Progenitor cell of endocrine pancreas (in vitro differentiated cells): ENCODE measurements at places on chromosomes 1 and 21. TPM values are rescaled to one million over a fixed set of nuclear protein-coding genes. Genes with fewer than 3 reads are reported as not detected.

DNA sequence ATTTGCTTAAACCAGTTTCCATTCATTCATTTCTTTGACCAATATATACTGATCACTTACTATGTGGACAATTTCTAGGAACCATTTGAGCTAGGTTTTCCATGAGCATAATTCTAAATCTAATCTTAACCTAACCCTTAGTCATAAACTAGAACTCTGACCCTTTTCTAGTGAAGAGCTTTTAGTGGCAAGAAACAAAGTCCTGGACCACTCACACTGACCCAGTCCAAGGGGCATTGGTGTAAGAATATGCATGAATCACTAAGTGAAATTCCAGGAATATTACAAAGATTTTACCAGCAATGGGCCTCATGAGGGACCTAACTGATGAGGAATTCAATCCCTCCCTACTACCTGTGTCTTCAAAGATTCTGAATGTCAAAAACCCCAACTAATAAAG, 40.6 kb upstream of the SLC2A1 start:
- no peak for DNase-seq

DNA sequence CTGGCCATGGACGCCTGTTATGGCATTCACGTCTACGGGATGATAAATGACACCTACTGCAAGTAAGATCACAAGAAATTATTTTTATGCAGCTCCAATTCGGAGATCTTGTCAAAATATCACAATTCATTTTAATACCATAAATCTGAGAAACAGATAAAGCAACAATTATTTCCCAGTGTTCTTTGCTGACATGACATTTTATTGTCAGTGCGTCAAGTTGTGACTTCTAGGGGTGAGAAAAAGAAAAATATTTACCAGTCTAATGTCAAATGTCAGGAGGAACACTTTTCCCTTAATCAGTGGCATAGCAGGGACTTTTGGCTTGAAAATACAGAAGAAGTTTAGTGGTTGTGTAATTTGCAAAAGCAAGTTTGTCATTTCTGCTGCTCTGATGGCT, 239.8 kb upstream of the ST6GALNAC5 start:
- no peak for DNase-seq

DNA sequence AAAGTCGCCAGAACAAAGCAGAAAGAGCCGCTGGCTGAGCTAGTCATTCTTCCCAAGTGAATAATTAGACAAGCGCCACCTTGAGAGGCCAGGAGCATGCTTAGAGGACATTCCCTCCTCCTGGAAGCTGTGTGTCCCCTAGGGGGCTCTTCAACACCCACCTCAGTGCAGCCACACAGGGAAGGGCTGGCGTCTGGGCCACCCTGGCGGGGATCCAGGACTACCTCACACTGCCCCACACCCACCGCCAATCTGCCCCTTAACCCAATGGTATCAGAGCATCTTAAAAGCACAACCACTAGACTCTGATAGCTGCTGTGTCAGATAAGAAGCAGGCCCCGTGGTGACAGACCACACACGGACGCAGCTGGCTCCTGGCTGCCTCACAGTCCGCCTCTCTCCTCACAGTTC, 24.9 kb downstream of the SETD4 start:
- DNase-seq: no peak

GRCh38 chr1:183840140-183840539, 35.2 kb downstream of the RGL1 start:
- no peak for DNase-seq

DNA sequence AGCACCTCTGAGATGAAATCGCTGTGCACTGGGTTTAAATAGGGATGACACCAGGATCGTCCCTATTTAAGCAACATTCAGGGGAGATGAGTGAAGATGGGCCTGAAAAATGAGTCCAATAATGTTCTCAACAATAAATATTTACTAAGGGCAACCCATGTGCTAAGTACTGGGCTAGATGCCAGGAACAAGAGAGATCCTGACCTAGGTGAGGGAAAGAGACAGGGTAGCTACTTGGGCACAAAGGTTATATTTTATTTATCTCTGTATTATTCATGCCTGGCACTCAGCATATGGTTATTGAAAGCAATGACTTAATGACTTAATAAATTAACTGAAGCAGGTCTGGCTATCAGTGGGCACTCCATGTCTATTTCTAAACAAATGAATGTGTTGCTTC, 27.4 kb upstream of the AVPR1B start:
- no peak for DNase-seq

DNA sequence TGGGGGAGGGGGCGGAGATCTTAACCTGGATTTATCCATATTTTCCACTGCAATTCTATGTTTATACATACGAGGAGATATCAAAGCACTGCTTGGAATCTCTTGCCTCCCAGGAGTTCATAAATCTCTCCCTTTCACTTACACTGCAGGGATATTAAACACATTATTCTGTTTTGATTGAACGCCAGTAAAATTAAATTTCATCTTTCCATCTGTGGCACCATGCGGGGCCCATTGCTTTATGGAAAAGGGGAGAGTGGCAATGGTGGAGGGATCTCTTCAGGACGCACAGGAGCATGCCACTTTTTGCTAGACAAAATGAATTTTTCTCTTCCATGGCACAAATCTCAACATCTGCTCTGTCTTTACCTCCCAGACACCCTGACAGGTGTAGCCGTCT, 648.0 kb upstream of the PLXNA2 start:
- DNase-seq: no peak

- DNase-seq: no peak
Observed at GRCh38 chr1:7960165-7960564, 1.3 kb upstream of the PARK7 start.

DNA sequence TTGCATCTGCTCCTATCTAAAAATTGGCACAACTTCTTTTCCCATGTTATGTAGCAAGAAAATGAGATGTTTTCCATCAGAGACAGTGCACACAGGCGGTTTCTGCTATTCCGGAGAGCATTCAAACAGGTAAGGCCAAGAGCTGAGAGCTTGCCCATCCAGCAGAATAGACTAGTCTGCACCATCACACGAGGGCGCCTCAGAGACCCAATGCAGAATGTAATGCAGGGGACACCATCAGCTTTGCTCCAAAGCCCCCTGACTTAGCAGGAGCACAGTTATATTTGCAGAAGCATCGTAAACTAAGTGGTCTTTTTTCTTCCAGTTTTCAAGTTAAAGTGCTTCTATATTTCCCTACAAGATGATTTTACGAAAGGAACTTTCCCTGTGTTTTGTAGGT, 4.7 kb downstream of the IL24 start:
- DNase-seq: no peak

DNA sequence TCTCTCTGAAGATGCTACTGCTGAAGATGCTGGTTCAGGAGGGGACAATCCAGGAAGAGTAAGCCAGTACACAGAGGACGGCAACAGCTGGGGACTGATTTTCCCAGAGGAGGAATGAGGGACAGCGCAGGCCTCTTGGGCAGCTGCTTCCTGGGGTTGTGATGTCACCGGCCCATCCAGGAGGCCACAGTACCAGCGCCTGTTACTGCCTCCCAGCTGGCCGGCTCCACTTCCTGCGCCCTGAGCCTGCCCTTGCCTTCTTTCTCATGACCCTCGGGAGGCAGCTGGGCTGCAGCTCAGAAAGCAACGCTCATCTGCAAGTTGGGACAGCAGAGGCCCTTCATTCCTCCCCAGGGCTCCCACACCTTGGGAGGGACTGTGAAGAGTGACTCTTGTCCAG, 21.9 kb upstream of the ID3 start:
- DNase-seq: no peak

DNA sequence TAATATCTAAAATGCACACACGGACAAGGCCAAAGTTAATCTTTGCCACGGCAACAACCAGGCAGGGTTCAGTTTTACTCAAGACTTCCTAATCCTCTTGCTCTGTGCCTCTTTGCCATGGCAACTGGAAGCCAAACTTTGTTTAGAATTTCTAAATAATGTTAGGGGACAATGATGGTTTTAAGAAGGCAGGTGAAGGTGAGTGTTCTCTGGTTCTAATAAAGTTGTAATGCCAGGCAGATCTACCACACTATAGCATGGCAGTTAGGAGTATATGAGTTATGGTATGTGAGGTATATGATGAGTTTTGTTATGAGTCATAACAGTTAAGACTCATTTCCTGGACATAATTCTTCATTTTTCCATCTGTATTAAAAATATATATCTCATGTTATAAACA, 2.7 kb downstream of the PTPRC start:
- DNase-seq: no peak

GRCh38 chr1:80244372-80244771, 1237.8 kb upstream of the ADGRL4 start:
- no peak for DNase-seq

GRCh38 chr21:25904044-25904695, 169.4 kb downstream of the GABPA start:
- no peak for DNase-seq

- DNase-seq: no peak
Observed at GRCh38 chr1:244102468-244102867, 51.4 kb downstream of the ZBTB18 start.

DNA sequence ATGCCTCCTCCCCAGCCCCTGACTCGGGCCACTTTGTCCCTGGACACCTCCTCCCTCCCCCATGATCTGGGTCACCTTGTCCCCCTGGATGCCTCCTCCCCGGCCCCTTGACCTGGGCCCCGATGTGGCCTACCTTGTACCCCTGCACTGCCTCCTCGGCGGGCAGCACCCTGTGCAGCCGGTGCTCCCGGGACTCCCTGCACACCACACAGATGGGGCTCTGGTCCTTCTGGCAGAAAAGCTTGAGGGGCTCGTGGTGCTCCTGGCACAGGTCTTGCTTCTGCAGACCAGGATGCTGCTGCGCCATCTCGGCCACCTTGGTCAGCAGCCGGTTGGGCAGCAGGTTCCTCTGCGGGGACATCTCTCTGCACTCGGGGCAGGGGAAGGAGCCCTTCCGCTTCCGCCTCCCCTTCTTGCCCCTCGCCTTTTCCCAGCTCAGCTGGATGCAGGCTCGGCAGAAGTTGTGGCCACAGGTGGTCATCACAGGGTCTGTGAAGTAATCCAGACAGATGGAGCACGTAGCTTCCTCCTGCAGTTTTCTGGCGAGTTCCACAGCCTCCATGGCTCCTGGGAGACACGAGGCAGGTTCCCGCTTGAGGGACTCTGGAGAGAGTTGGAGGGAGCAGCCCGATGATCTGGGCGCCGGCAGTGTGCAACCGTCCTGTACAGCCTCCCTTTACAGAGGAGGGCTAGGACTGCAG, 2.0 kb downstream of the TRIM17 start:
- DNase-seq: no peak

DNA sequence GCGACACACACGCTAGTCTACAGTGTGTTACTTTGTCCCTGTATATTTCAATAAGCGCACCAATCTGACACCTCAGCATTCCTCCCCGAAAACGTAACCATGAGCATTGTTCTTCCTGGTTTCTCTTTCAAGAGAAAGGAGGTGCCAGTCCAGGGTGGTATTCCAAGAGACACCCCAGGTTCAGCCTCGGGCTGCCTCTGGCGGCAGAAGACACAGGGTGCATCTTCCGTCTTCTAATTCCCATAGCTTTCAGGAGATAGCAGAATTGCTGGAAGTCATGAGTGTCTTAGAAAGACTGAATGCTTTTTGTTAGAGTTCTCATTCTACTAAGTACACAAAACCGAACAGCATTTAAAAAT, 15.9 kb upstream of the RGS8 start:
- DNase-seq: no peak

DNA sequence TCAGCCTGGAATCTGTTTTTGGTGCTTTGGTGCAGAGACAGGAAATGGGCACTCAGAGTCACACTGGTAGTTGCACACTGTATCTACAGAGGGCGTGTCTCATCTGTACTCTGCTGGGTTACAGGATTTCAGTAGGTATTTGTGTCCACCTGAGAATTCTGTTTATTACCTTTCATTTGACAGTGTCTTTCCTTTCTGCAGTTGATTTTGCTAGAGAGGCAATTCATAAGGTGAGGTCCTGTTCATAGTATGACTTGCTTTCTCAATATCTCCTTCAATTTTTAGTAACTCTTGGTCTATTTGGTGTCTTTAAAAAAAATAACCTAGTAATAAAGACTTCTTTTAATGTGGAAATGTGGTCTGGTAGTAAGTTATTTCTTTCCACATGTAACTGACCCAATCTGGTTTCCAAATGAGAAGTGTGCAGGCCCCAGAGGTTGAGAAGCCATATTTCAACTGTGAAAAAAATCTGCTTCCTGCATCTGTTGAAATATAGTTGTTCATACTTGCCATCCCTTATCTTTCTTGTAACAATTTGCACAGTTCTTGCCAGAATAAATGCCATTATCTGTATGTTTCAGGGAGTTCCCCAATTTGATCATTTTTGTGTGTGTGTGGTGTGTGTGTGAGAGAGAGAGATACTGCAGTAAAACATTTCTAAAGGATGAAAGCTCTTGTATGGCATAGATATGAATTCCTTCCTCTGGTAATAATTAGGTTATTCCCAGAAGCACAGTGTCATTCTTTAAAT, 78.4 kb upstream of the DNAJC6 start:
- no peak for DNase-seq

GRCh38 chr1:201734786-201735185, 94.2 kb upstream of the IPO9 start:
- DNase-seq: no peak

- DNase-seq: no peak
Observed at GRCh38 chr1:86696522-86696921, 7.9 kb upstream of the SH3GLB1 start.

DNA sequence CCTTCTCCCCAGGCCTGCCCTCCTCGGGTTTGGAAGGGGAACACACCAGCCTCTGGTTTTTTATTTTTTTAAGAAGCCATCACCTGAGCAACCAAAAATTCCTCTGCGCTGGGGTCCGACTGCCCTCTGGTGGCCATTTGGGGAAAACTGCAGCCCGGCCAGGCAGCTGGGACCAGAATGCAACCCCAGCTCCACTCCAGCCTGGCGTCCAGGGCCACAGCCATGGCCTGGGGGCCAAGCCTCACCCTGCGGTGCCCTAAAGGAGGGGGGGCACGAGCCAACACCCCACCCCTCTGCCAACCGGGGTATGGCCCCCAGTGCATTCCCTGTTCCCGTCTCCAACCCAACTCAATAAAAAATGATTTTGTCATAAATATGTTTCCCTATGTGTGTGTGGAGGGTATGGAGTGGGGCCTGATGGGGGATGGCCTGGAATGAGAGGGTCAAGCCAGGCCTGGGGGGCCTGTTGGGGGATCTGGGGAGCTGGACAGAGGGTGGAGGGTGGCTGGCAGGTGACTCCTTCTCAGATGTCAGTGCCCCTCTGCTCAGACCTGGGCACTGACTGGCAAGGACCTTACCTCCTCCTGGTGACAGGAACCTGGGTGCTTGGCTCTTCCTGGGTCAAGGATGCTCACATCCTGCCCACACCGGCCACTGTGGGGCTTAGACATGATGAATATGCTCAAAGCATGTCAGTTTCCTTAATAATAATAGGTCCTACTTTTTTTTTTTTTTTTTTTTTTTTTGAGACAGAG, 3.2 kb downstream of the GPR3 start:
- DNase-seq: peak; percentile 73

The TFF3 gene
- total RNA-seq: 40.1 and 40.3 TPM in 2 replicates

The MRTO4 gene
- 27.8 and 33.9 TPM in 2 replicates for total RNA-seq

The HSF2BP gene
- 2.0 and 2.2 TPM in 2 replicates for total RNA-seq

The NMNAT2 gene
- total RNA-seq: 3.1 and 3.3 TPM in 2 replicates

The BRINP2 gene
- total RNA-seq: 0.11 and 0.41 TPM in 2 replicates

The NHLH1 gene
- total RNA-seq: 0.78 and 0.96 TPM in 2 replicates

The COPA gene
- total RNA-seq: 143 and 151 TPM in 2 replicates

The CFAP107 gene
- total RNA-seq: 1.2 and 2.8 TPM in 2 replicates

The NTRK1 gene
- total RNA-seq: 0.36 TPM in 1 of 2 replicates, not detected in the other

The LAX1 gene
- not detected in 2 replicates for total RNA-seq

The F5 gene
- total RNA-seq: 1.7 and 2.9 TPM in 2 replicates
